ENCODE measurements at places on chromosomes 4 and X.

GRCh38 chrX:137194164-137194563, 160.4 kb upstream of the GPR101 start:
- DNase-seq = no peak

DNA sequence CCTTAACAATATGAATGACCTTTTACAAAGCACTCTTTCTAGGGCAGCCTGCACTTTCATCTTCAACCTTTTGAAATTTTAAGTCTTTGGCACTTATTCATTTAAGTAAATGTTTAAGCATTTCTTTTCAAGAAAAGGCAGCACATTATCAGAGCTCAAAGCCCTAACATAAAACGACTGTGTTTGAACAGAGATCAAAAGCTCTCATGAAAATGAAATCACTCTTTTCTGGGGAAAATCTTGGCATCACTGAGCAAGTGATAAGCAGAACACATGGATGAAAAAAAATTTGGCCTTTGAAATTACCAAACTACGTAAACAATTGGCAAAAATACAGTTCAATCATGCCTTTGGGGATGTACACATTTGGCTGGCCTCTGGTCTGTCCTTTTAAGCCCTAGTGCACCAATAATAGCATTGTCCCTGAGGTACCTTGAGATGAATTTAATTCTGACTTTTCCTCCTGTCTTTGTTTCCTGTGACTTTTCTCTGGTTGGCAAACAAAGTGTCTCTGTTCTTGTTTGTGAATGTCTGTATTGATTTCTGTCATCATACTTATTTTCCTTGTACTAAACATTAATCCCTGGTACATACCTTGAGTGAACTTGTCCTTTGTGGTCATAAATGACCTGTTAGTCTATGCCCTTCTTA, 12.9 kb upstream of the ODAM start:
- DNase-seq = no peak

DNA sequence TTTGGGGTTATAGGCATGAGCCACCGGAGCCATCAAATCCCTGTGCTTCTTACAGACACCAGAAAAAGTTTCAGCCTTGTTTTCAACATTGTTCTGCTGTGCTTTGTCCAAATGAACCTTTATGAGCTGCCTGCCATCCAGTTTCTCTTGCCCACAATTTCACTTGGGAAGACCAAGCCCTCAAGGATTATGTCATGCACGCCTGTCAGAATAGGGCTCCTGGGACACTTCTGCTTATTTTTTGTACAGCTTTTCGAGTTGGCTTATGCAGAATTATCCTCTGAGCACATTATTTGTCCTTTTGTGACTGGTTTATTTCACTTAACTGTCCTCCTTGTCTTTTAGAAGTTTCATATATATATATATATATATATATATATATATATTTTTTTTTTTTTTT, 16.2 kb downstream of the UBE2K start:
- no peak for DNase-seq

- no peak for DNase-seq
Measured at GRCh38 chrX:13837290-13837745, 20.4 kb upstream of the GPM6B start.

DNA sequence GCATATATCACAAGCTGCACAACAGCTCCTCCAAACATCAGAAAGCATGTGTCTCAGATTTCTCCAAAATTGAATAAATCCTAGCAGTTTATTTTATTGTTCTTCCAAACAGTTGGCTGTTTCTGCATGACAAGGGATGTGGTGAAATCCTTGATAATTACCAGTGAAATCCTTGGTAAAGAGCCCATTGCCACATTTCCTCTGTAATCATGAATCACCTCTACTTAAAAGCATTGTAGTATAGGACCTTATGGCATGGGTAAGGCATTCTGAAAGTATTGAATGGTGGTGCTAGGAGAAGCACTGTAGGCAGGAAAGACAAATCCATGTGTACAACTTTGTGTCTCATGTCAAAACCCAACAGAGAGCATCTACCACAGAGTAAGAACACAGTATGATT, 135.8 kb upstream of the NDST3 start:
- DNase-seq = no peak

DNA sequence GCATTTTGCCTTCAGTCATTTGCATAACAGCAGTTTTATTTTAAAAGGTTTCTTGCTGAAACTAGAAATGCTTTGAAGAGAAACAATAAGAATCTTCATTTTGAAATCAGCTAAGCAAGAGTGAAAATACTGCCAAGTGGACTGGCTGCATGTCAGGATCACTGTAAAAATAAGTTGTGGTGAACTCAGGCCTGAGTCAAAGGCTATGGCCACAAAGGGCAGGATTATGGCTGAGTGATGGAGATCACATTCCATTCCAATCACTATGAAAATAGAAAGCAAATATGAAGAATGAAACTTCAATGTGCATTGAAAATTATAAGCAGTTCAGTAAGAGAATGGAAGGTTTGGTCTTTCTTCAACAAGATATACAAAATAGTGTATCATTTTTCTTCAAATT, 224.5 kb downstream of the PCDH18 start:
- no peak for DNase-seq

Measured in KG1 (cell line).